Stimulated activated CD8-positive, alpha-beta memory T cell treated with anti-CD3 and anti-CD28 coated beads, Interleukin-12 subunit alpha, Interleukin-12 subunit beta, amount 100 ng/mL, for 4 hours (primary cell): ENCODE measurements at places on chromosomes 6 and 20.

GRCh38 chr6:46909371-46909770 lies 12.4 kb downstream of the ADGRF5 start:
- DNase-seq = no peak

GRCh38 chr20:47489448-47489872 lies 12.2 kb upstream of the NCOA3 start:
- no peak for DNase-seq

GRCh38 chr6:118746825-118747174 lies 95.4 kb upstream of the CEP85L start:
- no peak for DNase-seq

DNA sequence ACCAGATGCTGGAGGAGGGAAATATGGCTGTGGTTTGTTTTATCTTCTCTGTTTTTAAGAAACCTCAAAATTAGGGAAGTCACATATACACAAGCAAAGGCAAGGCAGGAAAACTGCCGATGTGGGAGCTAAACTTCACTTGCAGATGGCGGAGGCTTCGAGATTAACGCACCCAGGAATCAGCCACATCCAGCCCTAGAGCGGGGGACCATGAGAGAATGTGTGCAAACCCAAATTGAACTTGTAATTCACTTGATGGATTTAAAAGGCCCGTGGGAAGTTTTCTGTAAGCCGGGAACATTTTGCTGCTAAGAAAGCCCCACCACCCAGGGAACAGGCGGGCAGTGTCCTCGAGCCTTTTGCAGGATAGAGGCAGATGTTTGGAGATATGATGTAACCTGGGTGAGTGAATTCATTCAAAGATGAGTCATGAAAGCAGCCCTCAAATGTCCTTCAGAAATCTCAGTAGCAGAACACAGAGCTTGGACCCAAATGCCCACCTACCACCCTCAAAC lies 39.9 kb downstream of the PREX1 start:
- no peak for DNase-seq

GRCh38 chr6:52491203-52492069 lies 71.3 kb downstream of the EFHC1 start:
- DNase-seq = no peak

DNA sequence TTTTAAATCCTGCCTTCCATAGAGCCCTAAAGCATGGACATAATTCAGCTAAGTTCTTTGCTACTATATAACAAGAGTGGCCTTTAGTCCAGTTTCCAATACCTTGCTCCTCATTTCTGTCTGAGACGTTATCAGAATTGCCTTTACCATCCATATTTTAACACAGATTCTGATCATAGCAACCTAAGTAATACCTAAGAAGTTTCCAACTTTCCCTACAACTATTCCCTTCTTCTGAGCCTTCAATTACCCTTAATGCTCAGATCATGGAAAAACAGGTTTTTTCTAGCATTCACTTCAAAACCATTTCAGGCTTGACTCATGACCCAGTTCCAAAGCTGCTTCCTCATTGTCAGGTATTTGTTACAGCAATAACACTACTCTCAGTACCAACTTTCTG lies 367.1 kb downstream of the C6orf118 start:
- no peak for DNase-seq

GRCh38 chr6:4940416-4940815 lies 63.4 kb downstream of the RPP40 start:
- no peak for DNase-seq

DNA sequence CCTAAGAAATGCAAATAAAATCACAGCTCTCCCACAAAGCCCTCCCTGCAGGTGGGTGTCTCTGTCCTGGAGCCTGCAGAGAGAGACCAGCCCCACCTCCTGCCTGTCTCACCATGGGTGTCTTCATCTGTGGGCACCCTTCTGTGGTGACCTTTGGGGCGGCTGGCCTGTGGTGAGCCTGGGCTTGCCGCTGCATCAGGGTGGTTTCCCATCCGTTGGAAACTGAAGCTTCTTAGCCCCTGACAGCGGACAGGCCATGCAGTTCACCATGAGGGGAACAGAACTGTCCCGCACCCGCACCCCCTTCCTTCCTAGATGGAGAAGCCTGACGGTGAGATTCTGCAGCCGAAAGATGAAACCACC lies 42.3 kb upstream of the FRMD1 start:
- DNase-seq = no peak

DNA sequence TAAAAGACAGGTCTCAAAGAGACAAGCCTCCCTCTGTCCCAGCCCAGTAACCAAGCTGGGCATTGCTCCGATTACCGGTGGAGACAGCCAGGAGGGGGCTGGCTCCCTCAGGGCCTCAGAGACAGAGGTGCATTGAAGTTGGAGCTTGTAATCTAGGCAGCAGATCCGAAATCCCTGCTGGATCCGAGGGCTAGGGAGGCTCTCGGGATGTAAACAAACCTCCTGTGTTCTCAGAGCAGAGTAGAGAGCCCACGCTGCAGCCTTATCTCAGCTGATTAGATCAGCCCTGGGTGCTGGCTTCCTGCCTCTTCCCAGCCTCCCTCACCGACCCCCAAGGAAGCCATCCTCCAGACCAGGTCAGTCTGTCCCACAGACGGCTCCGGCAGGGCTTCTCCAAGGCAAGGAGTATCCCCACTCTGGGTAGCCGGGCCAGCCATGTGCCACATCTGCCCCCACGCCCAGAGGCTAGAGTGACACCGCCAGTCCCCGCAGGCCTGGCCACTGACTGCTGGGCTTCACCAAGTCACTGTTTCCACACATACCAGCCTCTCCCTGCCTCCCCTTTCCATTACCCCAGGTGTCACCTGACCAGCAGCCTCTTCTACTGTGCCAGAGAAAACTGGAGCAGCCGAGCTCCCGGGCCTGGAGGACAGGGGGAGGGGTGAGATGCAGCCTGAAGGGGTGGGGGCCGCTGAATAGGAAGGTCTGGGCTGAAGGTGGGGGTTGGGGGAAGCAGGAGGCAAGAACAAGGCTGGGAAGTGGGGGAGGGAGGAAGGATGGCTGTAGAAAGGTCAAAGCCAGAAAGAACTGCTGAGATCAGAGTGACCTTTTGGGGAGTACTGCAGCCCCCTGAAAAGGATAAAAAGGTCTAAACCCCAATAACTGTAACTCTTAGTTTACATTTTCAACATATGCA lies 6.0 kb downstream of the SDC4 start:
- DNase-seq = no peak

GRCh38 chr6:149567945-149568585 lies 1.9 kb downstream of the GINM1 start:
- DNase-seq = no peak

- no peak for DNase-seq
These were observed 55.0 kb downstream of the DAAM2 start for GRCh38 chr6:39847221-39847620.

- DNase-seq = no peak
These were observed 62.5 kb downstream of the AHI1 start for GRCh38 chr6:135434991-135435390.

- no peak for DNase-seq
These were observed 34.1 kb downstream of the TNXB start for GRCh38 chr6:32074996-32075532.

DNA sequence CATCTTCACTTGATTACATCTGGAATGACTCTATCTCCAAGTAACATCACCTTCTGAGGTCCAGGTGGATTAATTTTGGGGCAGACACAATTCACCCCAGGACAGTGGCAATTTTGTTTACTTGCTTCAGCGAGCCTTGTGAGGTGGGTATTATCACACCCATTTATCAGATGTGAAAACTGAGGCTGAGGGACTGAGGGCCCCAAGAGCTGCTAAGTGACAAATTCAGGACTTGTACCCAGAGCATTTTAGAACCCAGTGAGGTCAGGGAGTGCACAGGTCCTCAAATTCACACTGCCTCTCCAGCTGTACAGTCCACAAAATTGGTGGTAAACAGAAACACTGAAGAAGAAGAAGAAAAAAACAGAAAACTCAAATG lies 125.2 kb upstream of the PMEPA1 start:
- DNase-seq = no peak

GRCh38 chr20:19937651-19938420 lies 79.3 kb upstream of the NAA20 start:
- DNase-seq = no peak

GRCh38 chr6:36858407-36858981 lies 16.1 kb downstream of the PPIL1 start:
- DNase-seq = no peak

GRCh38 chr6:15697895-15698294 lies 35.1 kb upstream of the DTNBP1 start:
- DNase-seq = no peak

DNA sequence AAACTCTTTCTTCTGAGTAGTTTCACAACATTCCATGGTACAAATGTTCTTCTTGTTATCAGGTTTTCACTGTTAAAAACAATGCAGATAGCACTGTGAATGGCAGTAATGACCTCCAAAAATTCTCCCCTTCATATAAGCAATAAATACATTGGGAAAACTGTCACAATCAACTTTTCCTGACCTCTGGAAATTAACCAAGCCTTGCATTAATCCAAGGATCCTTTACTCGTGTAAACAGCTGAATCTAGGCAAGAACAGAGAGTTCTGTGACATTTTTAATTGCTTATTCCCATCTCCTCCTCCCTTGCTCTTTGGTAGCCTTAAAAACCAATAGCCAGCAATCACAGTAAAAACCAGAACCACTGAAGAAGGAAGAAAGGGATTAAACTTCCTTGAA lies 37.8 kb downstream of the FOXQ1 start:
- no peak for DNase-seq

GRCh38 chr6:42966571-42966970 lies 6.0 kb downstream of the GNMT start:
- DNase-seq = no peak

DNA sequence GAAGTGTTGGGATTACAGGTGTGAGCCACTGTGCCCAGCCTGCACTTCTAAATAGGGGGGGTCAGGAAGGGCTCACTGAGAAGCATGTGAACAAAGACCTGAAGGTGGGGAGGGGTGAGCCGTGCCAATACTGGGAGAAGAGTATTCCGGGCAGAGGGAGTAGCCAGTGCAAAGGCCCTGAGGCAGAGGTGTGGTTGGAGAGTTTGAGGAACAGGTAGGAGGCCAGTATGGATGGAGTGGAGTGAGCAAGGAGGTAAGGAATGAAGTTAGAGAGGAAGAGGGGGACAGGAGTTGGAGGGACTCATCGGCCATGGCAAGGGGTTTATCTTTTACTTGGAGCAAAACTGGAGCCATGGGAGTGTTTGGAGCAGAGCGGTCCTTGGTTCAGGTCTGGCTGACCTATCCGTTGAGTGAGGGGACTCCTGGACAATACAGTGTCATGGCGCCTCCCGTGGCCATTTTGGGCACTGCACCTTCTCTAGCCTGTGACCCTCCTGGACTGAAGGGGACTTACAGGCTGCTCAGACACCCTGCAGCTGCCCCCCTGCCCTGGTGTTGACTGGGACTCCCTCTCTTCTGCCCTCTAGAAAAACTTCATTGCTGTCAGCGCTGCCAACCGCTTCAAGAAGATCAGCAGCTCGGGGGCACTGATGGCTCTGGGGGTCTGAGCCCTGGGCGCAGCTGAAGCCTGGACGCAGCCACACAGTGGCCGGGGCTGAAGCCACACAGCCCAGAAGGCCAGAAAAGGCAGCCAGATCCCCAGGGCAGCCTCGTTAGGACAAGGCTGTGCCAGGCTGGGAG lies 12.1 kb downstream of the FOXS1 start:
- DNase-seq = peak; percentile 24

DNA sequence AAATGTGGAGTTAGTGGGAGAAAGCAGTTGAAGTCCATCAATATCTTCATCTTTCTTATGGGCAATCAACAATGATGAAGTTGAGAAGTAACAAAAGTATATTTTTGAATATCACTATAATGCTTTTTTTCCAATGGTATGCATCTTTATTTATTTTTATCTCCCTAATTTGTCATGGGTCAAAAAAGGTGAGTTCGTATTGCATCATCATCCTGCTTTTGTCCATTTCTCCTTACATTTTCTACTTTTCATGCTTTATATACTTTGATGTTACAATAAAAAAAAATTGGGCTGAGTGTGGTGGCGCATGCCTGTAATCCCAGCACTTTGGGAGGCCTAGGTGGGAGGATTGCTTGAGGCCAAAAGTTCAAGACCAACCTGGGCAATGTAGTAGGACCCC lies 101.2 kb upstream of the STXBP5 start:
- no peak for DNase-seq

DNA sequence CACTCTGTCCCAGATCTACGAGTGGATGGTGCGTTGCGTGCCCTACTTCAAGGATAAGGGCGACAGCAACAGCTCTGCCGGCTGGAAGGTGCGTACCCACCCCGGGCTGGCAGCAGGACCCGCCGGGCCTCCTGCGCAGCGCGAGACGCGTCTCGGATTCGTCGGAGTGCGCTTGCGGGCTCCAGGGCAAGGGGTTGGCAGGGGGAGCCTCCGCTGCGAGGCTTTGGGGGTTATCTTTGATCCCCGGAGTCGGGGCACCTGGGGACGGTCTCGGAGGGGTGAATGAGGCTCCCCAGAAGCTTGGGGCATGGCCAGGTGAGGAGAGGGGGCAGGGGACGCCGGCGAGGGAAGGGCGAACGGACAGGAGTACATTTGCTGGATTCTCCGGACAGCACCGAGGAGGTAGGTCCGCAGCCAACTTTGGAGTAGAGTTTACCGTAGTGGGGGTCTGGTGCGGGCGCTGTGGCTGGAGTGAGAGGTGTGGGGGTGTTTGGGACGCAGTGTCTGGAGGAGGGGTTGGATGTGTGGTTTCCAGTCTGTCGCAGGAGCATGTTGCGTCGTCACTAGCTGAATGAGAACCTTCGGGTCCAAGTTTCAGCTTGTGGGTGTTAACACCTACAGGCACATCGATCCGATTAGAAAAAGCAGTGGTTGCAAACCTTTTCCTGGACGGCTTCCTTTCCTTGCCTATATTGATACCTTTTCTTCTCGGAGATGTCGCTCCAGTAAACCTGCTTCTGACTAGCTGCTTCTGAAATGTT lies 1.2 kb downstream of the FOXO3 start:
- DNase-seq = no peak

- DNase-seq = no peak
These were observed 218.3 kb downstream of the ANKRD60 start for GRCh38 chr20:58010186-58010585.

- DNase-seq = no peak
These were observed 33.6 kb downstream of the SAMHD1 start for GRCh38 chr20:36917943-36918342.

GRCh38 chr20:47453167-47453782 lies 48.4 kb upstream of the NCOA3 start:
- no peak for DNase-seq

DNA sequence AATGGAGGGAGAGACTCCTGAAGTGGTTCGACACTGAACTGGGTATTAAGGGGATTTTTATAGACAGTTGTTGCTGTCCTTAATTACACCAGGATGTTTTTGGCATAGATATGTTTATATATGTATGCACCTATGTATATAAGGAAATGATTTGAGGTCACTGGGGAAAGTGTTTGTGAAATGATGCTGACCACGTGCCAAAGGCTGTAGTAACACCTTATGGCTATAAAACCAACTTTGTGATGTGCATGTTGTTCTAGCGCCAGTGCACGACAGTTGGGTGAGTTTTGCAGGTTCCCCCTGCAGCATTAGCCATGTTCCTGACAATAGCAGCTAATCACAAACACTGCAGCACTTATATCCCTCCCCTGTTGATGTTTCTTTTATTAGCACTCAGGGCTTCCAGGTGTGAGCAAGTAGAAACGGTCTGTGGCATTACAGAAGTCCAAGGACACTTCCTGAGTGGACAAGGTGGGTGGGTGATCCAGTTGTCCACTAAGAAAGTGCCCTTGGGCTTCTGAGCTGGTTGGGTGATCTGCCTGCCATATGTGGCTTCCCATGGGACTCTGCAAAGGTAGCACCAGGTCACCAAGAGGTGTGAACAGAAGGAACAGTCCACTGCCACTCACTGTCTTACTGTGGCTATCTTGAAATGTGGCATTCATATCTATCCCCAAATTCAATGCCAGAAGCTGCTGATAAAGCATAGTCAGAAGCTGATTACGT lies 63.0 kb upstream of the RBM24 start:
- no peak for DNase-seq
